ENCODE measurements at places on chromosomes 1 and 21. TPM values are rescaled to one million over a fixed set of nuclear protein-coding genes. Genes with fewer than 3 reads are reported as not detected.

- H3K27me3 ChIP-seq: no peaks in the 10 kb centered on the region
- no peak overlapping the region for H3K27ac ChIP-seq
- no peak for DNase-seq
- H3K4me1 ChIP-seq: no peaks in the 10 kb centered on the region
- no peak overlapping the region for H3K4me3 ChIP-seq
Observed at GRCh38 chr21:23837564-23837963, 1769.7 kb downstream of the MRPL39 start.

- H3K4me1 ChIP-seq: peaks cover 3% of the 10 kb centered on the region
- no peak overlapping the region for H3K4me3 ChIP-seq
- peaks cover 88% of the 10 kb centered on the region for H3K27me3 ChIP-seq
- no peak for DNase-seq
- H3K36me3 ChIP-seq: no peaks in the 10 kb centered on the region
Observed at GRCh38 chr1:46489169-46489637, 433 bp upstream of the DMBX1 start.

DNA sequence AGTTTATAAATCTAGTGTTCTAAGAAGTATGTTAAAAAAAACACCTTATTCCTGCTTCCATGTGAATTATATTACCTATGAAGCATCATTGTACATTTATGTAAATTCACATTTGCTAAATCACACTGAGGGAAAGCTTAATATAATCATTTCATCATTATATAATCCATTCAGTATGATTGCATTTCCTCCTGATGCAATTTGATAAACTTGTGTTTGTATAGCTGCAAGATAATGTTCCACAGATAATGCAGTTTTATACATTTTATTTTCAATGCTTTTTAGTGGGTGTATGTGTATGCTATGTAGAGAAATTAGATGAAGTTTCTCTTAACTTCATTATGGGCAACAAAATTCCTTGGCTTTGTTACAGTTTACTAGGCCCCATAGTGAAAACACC lies 79.6 kb downstream of the HS2ST1 start:
- no peak overlapping the region for H3K27ac ChIP-seq
- DNase-seq: no peak
- no peaks in the 10 kb centered on the region for H3K27me3 ChIP-seq

DNA sequence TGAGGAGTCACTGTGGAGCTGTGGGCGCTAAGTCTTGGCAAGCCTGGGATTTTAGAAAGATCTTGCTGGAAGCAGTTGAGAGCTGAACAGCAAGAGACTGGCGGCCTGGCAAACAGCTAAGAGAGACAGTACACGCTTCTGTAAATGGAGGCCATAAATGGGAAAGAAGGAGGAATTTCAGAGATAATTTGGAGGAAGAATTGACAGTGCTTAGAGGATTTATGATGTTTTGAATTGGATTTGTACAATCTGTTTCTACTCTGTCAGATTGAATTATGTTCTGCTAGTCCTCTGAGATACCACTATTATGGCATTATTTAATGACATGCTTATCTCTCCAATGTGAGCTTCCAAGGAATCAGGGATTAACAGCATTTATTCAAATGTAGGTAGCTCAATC lies 50.1 kb downstream of the ABCA4 start:
- no peaks in the 10 kb centered on the region for H3K27me3 ChIP-seq
- H3K27ac ChIP-seq: peak overlapping the region; percentile 10
- DNase-seq: no peak
- no peaks in the 10 kb centered on the region for H3K36me3 ChIP-seq
- H3K4me3 ChIP-seq: no peak overlapping the region
- H3K4me1 ChIP-seq: peaks cover 42% of the 10 kb centered on the region

DNA sequence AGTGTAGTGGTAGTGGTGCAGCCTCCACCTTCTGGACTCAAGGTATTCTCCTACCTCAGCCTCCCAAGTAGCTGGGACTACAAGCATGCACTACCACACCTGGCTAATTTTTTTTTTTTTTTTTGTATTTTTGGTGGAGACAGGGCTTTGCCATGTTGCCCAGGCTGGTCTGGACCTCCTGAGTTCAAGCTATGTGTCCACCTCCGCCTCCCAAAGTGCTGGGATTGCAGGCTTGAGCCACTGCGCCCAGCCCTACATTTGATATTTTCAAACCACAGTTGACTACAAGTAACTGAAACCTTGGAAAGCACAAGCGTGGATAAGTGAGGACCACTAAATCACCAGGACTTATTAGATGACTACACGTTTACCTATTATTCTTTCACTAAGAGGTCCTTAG lies 10.0 kb upstream of the PDPN start:
- H3K27me3 ChIP-seq: no peaks in the 10 kb centered on the region
- H3K36me3 ChIP-seq: no peaks in the 10 kb centered on the region
- DNase-seq: no peak
- no peaks in the 10 kb centered on the region for H3K4me1 ChIP-seq
- H3K27ac ChIP-seq: no peak overlapping the region

- H3K27ac ChIP-seq: no peak overlapping the region
- H3K27me3 ChIP-seq: no peaks in the 10 kb centered on the region
Observed at GRCh38 chr21:38955495-38955894, 149.8 kb downstream of the ETS2 start.

GRCh38 chr1:65049941-65050713 lies 83.8 kb upstream of the JAK1 start:
- H3K4me1 ChIP-seq: peaks cover 18% of the 10 kb centered on the region
- H3K36me3 ChIP-seq: no peaks in the 10 kb centered on the region
- H3K27me3 ChIP-seq: no peaks in the 10 kb centered on the region
- H3K4me3 ChIP-seq: no peak overlapping the region

GRCh38 chr1:174829990-174830389 lies 169.8 kb upstream of the CACYBP start:
- H3K36me3 ChIP-seq: no peaks in the 10 kb centered on the region
- H3K27ac ChIP-seq: no peak overlapping the region
- peaks cover 12% of the 10 kb centered on the region for H3K4me1 ChIP-seq
- H3K4me3 ChIP-seq: no peak overlapping the region
- no peak for DNase-seq

GRCh38 chr1:58592522-58593134 lies 15.6 kb upstream of the TACSTD2 start:
- no peak overlapping the region for H3K27ac ChIP-seq
- H3K36me3 ChIP-seq: no peaks in the 10 kb centered on the region
- no peak overlapping the region for H3K4me3 ChIP-seq
- H3K27me3 ChIP-seq: no peaks in the 10 kb centered on the region
- no peak for DNase-seq

GRCh38 chr1:58816072-58816746 lies 32.4 kb upstream of the JUN start:
- H3K27me3 ChIP-seq: peaks cover 24% of the 10 kb centered on the region
- H3K27ac ChIP-seq: peak overlapping the region; percentile 90
- DNase-seq: peak; percentile 62
- no peaks in the 10 kb centered on the region for H3K36me3 ChIP-seq

DNA sequence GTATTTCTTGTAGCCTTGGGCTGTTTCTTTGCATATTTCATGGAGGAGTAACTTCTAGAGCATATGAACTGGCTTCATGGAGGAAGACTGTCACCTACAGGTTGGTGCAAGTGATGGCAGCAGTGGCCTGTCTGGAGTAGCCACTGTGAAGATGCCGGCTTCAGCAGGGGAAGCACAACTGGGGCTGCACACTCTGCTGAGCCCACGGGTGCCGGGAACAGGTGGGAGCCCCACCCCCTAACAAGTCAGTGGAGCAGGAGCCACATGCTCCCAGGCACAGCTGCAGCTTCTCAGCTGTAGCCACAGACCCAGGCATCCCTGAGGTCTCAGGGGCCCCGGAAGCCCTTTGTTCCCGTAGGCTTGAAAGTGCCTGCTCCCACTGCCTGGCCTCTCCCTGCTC lies 43.2 kb upstream of the C1orf185 start:
- H3K36me3 ChIP-seq: no peaks in the 10 kb centered on the region
- no peak for DNase-seq
- no peak overlapping the region for H3K27ac ChIP-seq
- H3K27me3 ChIP-seq: no peaks in the 10 kb centered on the region
- H3K4me1 ChIP-seq: no peaks in the 10 kb centered on the region
- H3K4me3 ChIP-seq: no peak overlapping the region

Gene CACNA1S
- 0.05 TPM for polyA plus RNA-seq

GRCh38 chr1:28428012-28428411 lies 58.5 kb downstream of the PHACTR4 start:
- no peaks in the 10 kb centered on the region for H3K4me1 ChIP-seq
- DNase-seq: no peak
- no peaks in the 10 kb centered on the region for H3K27me3 ChIP-seq
- no peaks in the 10 kb centered on the region for H3K36me3 ChIP-seq

DNA sequence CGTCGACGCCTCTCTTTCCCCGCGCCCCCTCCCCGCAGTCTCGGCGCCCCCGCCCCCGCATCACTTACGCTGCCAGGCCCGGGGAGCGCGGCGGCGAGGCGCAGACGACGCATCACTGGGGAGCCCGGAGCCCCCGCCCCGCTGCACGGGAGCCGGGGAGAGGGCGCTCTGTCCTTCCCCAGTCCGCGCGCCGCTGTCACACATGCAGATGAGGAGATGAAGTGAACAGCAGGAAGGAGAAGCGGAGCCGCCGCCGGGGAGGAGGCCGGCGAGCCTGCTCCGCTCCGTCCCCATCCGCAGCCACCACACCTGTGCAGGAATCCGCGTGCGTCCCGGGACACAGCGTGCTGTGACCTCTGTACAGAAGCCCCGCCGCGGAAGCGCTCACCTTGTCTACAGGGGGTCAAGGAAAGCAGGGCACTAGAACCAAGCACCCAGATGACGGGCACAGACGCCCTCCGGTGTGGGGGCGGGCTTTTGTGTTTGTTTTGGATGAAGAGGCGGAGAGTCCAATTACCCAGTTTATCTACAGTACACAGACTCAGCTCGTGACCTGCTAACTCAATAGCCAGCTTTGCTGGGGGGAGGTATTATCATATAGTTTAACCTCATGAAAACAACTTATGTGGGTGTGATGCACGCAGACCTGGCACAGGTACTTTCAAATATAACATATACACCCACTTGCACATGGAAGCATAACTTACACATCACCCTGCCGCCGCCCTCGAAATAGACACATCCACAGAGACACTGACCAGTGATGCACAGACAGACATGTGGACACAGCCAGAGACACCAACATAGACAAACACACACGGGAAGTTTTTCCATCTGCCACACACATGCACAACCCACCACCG lies 12.4 kb downstream of the KLHDC8A start:
- peaks cover 89% of the 10 kb centered on the region for H3K27me3 ChIP-seq
- H3K36me3 ChIP-seq: no peaks in the 10 kb centered on the region
- no peak for DNase-seq
- no peak overlapping the region for H3K27ac ChIP-seq

Gene CRB1
- polyA plus RNA-seq: 0.41 TPM

GRCh38 chr21:38718481-38718880 lies 87.2 kb upstream of the ETS2 start:
- no peaks in the 10 kb centered on the region for H3K27me3 ChIP-seq
- DNase-seq: no peak
- no peaks in the 10 kb centered on the region for H3K36me3 ChIP-seq
- H3K4me3 ChIP-seq: no peak overlapping the region
- H3K27ac ChIP-seq: no peak overlapping the region

DNA sequence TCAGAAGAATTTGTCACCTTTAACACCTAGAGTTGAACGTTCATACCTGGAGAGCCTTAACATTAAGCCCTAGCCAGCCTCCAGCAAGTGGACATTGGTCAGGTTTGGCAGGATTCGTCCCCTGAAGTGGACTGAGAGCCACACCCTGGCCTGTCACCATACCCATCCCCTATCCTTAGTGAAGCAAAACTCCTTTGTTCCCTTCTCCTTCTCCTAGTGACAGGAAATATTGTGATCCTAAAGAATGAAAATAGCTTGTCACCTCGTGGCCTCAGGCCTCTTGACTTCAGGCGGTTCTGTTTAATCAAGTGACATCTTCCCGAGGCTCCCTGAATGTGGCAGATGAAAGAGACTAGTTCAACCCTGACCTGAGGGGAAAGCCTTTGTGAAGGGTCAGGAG lies 52.3 kb downstream of the UBE4B start:
- no peak overlapping the region for H3K27ac ChIP-seq
- H3K4me1 ChIP-seq: no peaks in the 10 kb centered on the region
- no peaks in the 10 kb centered on the region for H3K27me3 ChIP-seq
- no peak overlapping the region for H3K4me3 ChIP-seq

DNA sequence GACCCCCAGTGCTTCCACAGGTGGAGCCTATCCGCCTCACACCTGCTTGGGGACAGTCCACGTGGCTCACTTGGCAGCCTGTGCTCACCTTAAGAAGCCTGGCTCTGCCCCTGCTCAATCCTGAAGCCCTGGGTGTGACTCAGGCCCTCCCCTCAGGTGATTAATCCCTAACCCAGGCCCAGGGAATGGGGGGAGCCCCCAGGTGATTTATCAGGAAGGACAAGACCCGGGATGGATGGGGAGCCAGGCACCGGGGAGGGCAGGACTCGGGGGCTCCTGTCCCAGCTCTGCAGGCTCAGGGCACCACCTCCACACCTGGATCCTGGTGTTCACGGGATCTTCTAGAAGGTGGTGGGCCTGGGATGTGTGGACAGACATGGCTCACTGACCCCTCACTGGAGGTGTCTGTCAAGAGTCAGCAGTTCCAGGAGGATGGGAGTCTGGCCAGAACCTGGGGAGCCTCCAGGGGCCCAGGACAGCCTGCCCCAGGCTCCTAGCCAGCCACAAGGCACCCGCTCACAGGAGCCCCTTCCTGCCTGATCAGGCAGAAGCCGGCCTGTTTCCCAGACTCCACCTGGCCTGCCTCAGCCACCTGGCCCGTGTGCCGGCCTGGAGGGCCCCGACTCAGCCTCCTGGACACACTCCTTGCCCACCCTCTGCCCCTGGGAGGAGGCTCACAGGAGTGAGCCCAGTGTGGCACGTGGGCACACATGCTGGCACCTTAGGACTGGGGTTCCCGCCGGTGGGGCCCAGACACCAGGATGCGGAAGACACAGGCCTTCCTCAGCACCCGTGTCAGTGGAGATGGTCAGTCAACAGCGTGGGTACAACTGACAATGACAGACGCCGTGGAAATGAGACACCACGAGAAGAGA lies 38.6 kb upstream of the COL6A1 start:
- no peaks in the 10 kb centered on the region for H3K27me3 ChIP-seq
- no peak overlapping the region for H3K27ac ChIP-seq
- DNase-seq: no peak

Gene CD1B
- polyA plus RNA-seq: 44.2 TPM

Gene ZYG11B
- 9.0 TPM for polyA plus RNA-seq

- H3K27me3 ChIP-seq: no peaks in the 10 kb centered on the region
- DNase-seq: no peak
- H3K27ac ChIP-seq: no peak overlapping the region
- H3K4me3 ChIP-seq: peak overlapping the region; percentile 98
- peaks cover 21% of the 10 kb centered on the region for H3K36me3 ChIP-seq
- peaks cover 2% of the 10 kb centered on the region for H3K4me1 ChIP-seq
Observed at GRCh38 chr1:204406621-204407020, 5.0 kb downstream of the PPP1R15B start.

Gene KCNT2
- polyA plus RNA-seq: 0.41 TPM

Gene MARK1
- 4.9 TPM for polyA plus RNA-seq

- peak overlapping the region; percentile 54 for H3K27ac ChIP-seq
- DNase-seq: no peak
- H3K36me3 ChIP-seq: no peaks in the 10 kb centered on the region
Observed at GRCh38 chr1:153573351-153573750, 7.7 kb upstream of the S100A2 start.

Gene PROX1
- 0.27 TPM for polyA plus RNA-seq

- H3K36me3 ChIP-seq: no peaks in the 10 kb centered on the region
- no peak for DNase-seq
- H3K27ac ChIP-seq: no peak overlapping the region
- no peaks in the 10 kb centered on the region for H3K27me3 ChIP-seq
- H3K4me1 ChIP-seq: no peaks in the 10 kb centered on the region
Observed at GRCh38 chr1:152481869-152482664, 28.5 kb upstream of the LCE5A start.

Data from thymus (tissue), 14 donors.